ENCODE measurements at places on chromosomes 16 and 17.

- no peak for DNase-seq
Observed at GRCh38 chr16:6558126-6558525, 774.5 kb upstream of the RBFOX1 start.

- DNase-seq = no peak
Observed at GRCh38 chr16:88391144-88391850, 8.5 kb downstream of the ZNF469 start.

- DNase-seq = no peak
Observed at GRCh38 chr16:777826-778225, 10.4 kb downstream of the RPUSD1 start.

- no peak for DNase-seq
Observed at GRCh38 chr17:35082073-35082657, 18.7 kb upstream of the RFFL start.

- DNase-seq = no peak
Observed at GRCh38 chr17:79500745-79501618, 109.9 kb downstream of the RBFOX3 start.

All from stimulated activated naive CD4-positive, alpha-beta T cell (primary cell).